ENCODE measurements at places on chromosomes 1 and 21.

DNA sequence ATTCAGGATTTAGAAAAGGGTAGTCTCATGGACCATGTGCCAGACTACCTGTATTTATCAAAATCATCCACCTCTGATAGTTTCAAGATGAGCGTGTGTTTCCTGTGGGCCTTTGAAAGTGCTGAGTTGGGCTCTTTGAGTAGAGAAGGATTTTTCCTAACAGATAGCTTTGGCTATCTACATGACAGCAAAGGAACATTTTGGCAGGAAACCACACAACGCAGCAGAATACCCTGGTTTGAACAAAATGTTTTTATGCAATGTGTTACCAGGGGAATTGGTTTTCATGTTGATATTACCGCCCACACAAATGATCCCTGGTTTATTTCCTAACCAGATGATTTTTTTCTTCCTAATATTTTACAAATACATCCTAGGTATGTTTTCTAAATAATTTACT is 431.4 kb downstream of the NEGR1 start:
- DNase-seq = no peak

DNA sequence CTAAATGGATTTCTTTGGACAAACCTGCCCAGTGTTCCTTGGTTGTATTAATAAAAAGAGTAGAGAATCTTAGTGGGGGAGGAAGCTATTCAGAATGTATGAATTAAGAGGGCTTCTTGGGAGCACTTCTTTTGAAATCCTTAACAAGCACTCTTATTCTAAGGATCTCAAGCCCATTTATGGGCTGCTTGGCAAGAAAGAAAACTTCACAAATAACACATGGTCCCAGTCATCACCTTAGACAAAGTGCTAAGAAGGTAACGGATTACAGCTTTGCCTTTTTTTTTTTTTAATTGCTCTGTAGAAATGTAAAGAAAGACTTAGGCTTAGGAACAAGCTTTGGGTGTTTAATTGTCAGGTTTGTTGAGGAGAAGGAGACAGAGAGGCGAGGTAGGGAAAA is 76.6 kb upstream of the IPO9 start:
- no peak for DNase-seq

DNA sequence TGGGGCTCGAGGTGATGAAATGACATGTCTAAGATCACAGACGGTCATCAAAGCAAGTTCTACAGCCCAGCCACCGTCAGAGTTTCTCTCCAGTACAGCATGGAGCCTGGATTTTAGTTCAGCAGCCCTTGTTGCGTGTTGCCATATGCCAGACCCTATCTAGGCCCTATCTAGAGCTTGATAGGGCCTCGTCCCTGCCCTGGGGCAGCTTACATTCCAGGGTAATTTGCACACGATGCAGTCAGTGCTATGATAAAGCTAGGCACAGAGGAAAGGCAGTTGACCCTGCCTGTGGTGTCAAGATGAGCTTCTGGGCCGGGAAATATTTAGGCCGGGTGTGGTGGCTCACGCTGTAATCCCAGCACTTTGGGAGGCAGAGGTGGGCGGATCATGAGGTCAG is 18.9 kb downstream of the ETV3L start:
- no peak for DNase-seq

DNA sequence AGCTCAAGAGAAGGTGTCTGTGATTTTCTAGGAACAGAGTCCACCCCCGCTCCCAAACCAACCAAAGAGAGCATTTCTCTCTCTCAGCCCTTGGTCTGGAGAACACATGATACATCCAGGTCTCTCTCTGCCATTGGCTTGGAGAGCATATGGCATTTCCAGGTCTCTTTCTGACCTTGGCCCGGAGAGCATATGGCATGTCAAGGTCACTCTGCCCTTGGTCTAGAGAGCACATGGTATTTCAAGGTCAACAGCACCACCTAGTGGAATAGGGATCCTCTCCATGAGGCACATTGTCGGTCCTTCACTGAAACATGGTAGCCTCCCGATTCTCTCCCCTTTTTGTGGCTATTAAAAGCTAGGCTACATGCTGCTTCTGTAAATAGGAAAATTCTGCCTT is 437.7 kb upstream of the OLFM3 start:
- peak; percentile 1 for DNase-seq

DNA sequence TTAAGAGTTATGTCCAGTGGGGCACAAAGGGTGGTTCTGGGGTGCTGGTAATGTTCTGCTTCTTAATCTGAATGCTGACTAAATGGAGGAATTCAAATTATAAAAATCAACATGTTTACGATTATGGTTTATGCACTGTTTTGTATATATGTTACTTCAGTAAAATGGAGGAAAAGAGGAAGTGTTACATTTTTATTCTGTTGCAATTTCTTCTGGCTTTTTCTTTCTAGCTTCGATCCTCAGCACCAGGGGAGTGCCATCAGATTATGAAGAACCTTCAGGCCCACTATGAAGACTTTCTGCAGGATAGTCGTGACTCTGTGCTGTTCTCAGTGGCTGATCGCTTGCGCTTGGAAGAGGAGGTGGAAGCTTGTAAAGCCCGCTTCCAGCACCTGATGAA is 105.5 kb downstream of the MACF1 start:
- DNase-seq = no peak

GRCh38 chr1:72100771-72101170 is 181.6 kb downstream of the NEGR1 start:
- DNase-seq = no peak

DNA sequence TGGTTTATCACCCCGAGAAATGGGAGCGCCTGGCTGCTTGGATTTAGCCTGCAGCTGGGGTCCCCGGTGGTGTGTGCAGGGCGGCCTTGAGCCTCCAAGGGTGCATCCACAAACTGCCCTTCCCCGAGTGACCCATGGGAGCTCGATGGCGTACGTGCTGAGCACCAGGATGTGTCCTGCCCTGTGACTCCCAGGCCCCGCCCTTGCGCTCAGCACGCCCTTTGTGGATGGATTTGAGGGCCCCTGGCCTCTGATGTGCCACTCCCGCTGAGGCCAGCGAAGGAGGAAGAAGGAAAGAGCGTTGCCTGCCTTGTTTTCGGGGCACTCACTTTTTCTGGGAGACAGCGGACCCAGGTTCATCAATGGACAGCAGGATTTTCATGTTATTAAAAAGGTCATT is 1.7 kb upstream of the TFF3 start:
- DNase-seq = peak; percentile 80

DNA sequence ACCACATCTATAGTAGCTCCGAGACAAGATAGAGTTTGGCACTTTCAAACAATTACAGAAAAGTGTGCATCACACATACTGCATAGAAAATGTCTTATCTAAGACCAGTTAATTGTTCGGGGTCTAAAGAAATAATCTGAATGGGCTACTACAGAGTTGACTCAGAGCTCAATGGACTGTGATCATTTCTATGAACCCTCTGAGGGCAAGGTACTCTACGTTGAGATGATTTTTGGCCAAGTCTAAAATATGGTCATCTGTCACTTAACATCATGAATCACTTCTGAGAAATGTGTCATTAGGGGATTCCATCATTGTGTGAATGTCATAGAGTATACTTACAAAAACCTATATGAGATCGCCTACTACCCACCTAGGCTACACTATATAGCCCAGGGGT is 123.5 kb downstream of the SLC44A5 start:
- no peak for DNase-seq

Measured in SW480 (cell line).